DMS79 treated with DMSO at 0.1 percent for 48 hours (cell line): ENCODE measurements at places on chromosomes 6 and 20.

DNA sequence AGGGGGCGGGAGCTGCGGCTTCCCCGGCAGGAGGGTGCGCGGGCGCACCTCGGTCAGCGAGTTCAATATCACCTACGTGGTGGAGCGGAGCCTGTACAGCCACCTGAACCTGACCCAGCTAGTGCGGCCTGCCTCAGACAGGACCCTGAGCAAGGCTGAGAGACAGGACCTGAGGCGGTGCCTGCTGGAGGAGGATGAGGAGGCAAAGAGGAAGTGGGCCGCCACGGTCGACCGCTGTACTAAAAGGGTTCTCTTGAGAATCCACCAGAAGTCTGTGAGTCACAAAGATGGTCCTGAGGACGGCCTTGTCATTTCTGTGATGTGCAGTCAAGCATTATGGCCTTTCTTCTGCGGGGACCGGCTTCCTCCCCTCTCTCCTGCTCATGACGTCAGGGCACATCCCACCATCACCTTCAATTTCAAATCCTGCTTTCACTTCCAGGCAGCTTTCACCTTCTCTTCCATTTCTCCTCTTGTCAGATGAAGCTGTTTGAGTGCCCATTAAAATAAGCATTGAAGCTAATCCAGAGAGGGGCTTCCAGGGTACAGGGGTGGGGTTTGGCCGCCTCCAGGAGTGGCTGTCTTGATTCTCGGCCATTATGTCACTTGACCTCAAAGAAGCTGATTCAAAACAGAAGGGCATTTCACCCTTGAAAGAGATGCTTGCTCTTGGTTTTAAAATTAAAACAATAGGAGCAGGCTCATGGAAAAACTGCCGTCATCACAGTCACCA lies 177.6 kb downstream of the SASH1 start:
- DNase-seq, result no peak

DNA sequence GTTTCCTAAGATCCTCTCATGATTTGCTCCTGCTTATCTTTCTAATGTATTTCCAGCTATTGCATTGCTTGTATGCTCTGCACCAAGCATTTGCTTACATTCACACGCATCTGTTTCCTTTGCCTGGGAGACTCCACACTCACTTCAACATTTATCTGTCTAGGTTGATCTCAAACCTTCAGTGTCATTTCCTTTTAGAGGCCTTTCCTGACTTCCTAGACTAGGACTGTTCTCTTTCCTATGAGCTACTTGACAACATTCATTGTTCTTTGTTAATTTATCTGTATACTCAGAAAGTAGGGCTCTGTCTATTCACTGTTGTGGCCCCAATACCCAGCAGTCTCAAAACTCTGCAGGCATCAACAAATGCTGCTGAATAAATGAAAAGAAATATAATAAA lies 84.4 kb downstream of the WASF1 start:
- DNase-seq, result no peak

- DNase-seq, result no peak
These were observed 63.3 kb upstream of the ASF1A start for GRCh38 chr6:118830691-118831090.

DNA sequence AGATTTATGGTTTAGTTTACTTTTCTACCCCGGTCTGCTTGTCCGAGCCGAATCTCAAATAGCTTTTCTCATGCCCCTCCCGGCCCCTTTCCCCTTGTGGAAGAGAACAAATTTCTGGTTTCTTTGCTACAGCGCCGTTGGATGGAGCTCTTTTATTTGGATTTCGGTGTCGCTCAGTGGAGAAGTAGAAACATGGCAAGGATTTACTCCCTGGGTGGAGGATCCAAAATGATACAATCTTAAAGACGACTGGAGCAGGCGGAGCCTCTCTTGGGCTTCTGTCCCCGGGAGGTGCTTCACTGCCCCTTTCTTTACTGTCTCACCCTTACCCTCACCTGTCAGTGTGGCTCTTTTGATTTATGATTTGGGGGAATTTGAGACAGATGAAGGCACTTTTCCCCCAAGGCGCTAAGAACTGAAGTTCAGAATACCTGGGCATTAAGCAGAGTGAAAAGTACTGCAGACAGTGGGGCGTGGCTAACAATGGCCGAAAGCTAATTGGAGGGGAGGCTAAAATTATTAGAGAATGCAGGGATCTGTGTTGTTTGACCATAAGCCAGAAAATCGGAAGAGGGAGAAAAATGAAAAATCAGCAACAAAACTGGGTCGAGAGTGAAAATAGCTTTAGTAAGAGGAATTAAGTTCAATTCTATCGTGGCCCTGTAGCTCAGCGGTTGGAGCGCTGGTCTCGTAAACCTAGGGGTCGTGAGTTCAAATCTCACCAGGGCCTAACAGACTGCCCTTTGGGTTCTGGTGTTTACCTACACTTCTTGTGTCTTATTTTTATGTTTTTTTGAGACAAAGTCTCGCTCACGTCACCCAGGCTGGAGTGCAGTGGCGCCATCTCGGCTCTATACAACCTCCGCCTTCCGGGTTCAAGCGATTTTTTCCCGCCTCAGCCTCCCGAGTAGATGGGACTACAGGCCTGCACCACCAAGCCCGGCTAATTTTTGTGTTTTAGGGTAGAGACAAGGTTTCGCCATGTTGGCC lies 145.1 kb upstream of the ZNF184 start:
- DNase-seq, result no peak

- no peak for DNase-seq
These were observed 93.2 kb upstream of the ZNF184 start for GRCh38 chr6:27565839-27566779.

GRCh38 chr6:53043581-53043980 lies 21.6 kb upstream of the FBXO9 start:
- no peak for DNase-seq

- DNase-seq, result no peak
These were observed 4.3 kb upstream of the SERINC3 start for GRCh38 chr20:44526129-44526528.

GRCh38 chr6:47059216-47059885 lies 17.2 kb upstream of the ADGRF1 start:
- DNase-seq, result no peak
